ENCODE measurements at places on chromosomes 5 and 9.

- peak; percentile 11 for DNase-seq
These were observed 363 bp upstream of the SLC25A48 start for GRCh38 chr5:135833961-135834638.

GRCh38 chr5:114362197-114362976, 517 bp downstream of the KCNN2 start:
- DNase-seq, result peak; percentile 38

- no peak for DNase-seq
These were observed 250.5 kb downstream of the KCNN2 start for GRCh38 chr5:114612406-114612805.

DNA sequence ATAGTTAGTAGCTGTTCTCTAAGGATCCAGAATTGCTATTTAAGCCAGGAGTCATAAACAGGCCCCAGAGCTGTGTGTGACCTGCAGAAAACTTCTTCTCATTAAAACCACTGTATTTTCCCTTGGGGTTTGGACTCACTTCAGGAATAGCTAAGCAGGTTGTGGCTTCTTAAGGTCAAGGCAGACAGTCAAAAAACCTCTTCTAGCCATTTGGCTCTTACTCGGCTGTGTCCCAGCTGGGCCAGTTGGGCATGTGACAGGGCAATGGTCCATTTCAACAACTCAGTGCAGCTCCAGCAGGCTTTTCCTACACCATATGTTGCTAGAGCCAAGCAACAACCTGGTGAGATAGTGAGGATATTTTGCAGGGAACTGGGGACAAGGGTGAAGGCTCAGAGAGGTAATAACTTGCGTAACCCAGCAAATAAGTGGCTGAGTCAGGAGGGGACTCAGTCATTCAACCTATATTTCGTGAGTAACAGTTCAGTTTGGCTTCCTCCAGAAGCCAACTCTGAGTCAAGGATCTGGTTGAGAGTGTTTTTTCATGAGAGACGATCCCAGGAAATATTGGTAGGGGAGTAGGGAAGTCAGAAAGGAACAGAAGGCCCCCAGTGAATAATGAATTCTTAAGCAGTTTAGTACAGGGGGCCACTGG, 115.4 kb upstream of the PPP2R2B start:
- DNase-seq, result no peak

DNA sequence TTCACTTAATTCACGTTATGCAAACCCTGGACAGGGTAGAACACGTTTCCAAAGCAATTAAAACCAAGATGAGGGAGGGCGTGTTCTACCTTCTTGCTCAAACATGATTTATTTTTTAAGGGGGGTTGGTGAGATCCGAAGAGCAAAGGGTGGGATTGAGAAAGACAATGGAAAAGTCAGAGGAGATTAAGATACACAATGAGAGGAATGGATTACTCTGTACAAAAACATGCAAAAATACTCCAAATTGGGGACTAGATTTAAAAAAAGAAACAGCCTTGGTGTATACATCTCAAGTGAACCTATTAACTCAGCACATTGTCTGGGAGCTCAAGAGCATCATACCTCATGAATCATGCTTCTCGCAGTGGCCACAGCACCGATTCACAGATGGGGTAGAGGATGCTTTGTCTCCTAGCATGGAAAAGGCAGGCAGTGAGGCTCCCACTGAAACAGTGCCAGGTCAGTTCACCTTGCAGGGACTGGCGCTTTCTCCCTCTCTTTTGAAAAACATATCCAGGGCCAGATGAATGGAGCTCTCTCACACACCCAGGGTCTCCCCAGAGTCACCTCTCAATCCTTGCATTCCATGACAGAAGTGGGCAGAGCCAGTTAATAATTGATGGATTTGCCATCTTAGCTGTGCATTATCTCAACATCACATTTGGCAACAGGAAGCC, 459.7 kb downstream of the BNC2 start:
- DNase-seq, result no peak

- no peak for DNase-seq
These were observed 90.2 kb downstream of the ESM1 start for GRCh38 chr5:54894957-54895815.

DNA sequence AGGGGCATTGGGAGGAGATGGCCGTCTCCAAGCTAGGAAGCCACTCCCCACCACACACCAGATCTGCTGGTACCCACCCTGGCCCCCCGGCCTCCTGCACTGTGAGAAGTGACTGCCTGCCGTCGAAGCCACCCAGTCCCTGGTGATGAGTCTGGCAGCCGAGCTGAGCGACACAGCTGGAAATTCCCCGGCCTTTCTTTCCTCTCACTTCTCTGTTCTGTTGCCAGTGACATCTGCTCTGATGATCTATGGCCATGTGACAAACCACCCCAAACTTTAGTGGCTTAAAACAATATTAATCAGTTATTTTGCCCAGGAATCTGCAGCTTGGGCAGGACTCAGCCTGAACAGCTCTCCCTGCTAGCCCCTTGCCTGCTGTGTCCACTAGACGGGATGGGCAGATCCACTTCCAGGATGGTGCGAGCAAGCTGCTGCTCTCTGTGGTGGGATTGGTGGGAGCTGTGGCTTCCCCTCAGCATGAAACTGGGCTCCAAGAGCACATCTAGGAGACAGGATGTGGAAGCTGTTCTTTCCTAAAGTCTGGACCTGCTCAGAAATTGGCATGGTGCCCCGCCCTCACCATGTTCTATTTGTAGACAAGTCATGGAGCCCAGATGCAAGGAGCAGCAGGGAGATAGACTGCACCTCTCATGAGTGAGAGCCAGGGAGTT, 211.2 kb downstream of the GADD45G start:
- DNase-seq, result peak; percentile 75

DNA sequence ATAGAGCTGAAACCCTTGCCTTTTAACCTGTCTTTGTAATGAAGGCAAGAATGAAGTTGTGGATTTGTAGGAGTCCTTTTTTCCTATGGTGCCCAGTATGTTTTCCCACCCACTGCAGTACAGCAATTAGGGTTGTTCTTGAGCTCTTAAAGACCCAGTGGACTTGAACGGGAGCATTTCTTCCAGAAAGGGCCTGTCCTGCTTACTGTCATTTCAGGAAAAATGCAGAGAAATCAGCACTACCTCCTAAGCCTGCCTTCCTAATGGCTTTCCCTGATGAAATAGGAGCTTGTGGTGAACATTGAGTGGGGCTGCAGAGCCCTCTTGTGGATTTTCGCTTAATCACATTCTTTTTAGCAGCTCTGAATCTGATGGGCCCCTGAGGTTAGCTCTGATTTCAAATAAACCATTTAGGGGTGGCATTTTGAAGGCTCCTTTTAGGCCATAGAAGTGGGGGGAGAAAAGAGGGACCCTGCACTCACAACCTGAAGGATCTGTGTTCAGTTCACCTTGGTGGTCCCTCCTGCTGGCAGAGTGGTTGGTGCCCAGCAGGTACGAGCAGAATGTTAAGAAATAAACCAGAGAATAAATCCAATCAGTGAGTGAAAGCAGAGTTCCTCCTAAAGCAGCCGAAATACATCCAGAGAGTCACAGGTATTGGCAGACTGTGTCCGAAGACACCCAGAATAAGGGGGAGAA, 188.0 kb upstream of the KLF9 start:
- peak; percentile 51 for DNase-seq

- no peak for DNase-seq
These were observed 65.1 kb upstream of the IL33 start for GRCh38 chr9:6150483-6150882.

- DNase-seq, result no peak
These were observed 439 bp downstream of the SSBP2 start for GRCh38 chr5:81750308-81751008.

GRCh38 chr5:1235379-1235778, 10.2 kb downstream of the SLC6A18 start:
- DNase-seq, result no peak

GRCh38 chr9:14797435-14797834, 74.9 kb upstream of the CER1 start:
- DNase-seq, result no peak

- DNase-seq, result no peak
These were observed 6.8 kb downstream of the TTC39B start for GRCh38 chr9:15300218-15300617.

GRCh38 chr9:89449261-89449671, 48.6 kb downstream of the SEMA4D start:
- DNase-seq, result no peak

- no peak for DNase-seq
These were observed 21.4 kb upstream of the ANXA6 start for GRCh38 chr5:151178777-151179488.

DNA sequence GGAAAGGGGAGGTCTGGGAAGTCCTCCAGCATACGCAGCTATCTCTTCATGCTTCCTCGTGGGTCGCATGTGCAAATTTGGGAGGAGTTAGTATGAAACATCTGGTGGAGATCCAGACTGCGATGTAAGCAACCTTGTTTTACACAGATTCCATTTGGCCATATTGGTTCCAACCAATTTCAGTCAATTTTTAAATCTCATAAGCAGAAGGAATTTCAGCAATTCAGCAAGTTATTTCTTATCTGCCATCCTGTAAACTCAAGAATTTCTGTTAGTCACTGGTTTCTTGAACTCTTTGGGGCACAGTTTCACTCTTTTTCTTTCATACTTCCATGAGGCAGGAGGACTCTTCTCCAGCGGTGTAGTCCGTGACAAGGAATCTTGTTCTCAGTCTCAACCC, 130.4 kb upstream of the CLINT1 start:
- DNase-seq, result no peak

GRCh38 chr5:154646745-154647113, 108.4 kb upstream of the LARP1 start:
- no peak for DNase-seq

DNA sequence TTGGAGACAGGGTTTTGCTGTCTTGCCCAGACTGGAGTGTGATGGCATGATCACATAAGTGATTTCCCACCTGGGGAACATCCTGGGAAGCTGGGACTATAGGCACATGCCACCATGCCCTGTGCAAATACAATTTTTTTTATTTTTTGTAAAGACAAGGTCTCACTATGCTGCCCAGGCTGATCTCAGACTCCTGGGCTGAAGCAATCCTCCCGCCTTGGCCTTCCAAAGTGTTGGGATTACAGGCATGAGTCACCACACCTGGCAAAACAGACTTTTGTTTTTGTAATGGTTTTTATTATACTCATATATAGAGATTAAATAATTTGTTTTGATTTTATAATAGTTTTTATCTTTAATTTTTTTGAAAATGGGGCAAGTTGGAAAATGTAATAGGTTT, 14.7 kb downstream of the DNAJC25 start:
- no peak for DNase-seq

Measured in Right ventricle myocardium superior (tissue), 1 donor.